NCI-H69 (cell line): ENCODE measurements at places on chromosomes 2 and 18.

GRCh38 chr2:190996338-190996946 is 17.5 kb downstream of the STAT1 start:
- DNase-seq, result peak; percentile 41

GRCh38 chr2:113202305-113203216 is 28.8 kb downstream of the PSD4 start:
- peak; percentile 13 for DNase-seq

DNA sequence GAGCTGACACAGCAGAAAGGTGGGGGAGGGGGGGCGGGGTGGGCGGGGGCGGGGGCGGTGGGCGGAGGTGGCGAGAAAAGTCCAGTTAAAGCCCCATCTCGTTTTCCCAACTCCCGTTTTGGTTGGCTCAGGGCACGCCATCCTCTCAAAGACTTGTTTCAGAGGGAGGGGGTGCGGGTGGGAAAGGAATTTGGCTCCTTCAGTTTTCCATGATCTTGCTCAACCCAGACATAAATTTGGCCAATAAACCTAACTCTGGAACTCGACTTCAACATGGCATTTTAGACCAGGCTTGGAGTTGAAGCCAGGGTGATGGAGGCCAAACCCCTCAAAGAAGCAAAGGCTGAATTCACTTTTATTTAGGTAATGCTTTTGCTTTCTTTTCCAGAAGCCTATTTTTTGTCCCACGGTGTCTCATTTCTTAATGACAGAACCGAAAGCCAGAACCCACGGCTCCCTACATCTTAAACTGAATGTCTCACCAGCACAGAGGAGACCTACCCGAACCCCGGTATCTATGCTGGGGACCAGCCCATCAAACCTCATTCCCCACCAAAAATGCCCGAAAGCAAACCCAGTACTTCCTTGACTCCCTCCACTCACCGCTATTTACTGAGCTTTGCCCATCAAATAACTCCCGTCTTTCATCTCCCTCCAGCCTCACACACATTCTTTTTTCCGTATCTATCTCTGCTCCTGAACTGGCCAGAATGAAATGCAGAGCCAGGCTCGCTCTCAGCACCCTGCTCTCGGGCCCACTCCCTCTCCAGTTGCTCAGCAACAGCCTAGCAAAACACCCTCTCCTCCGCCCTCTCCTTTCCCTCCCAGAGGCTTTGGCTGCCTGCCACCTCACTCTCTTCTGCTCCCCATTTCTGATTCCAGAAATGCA is 4.3 kb downstream of the IGFBP5 start:
- peak; percentile 87 for DNase-seq

DNA sequence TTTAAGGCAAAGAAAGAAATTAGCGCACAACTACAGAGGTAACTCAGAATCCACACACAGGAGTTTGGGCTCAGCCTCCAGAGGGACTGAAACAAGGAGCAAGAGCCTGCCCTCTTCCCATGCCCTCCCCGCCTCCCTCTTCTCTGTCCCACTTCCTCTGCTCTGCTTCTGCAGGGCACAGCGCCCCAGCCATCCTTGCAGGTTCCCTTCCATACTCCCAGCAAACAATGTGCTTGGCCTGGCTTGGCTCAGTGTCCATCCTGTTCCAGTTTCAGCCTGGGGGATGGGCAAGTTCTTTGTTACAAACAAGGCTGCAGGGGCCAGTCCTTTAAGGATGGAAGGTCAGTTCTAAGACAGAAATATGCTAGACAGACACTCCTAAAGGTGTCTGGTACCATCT is 133.5 kb downstream of the CDH20 start:
- peak; percentile 50 for DNase-seq

DNA sequence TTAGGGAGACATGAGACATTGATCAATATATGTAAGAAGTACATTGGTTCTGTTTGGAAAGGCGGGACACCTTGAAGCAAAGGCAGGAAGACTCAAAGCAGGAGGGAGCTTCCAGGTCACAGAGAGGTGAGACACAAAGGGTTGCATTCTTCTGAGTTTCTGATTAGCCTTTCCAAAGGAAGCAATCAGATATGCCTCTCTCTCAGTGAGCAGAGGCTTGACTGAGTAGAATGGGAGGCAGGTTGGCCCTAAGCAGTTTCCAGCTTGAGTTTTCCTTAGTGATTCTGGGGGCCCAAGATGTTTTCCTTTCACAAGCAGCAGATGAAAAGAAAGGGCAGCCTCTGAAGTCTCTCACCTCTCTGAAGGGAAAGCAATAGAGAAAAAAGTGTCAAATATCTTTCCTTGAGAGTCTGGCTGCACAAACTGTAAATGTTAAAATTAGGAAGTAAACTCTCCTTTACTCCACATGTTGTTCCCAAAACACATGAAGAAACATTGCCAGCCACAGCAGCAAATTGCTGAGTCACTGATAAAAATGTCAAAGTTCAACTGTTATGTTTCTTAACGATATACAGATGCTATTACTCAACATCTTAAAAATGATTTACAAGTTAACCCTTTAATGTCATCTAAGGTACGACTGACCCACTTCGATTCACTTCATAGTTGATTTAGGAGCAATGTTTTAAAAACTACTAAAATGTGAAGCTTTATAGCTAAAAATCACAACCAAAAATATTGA is 40.3 kb downstream of the CYB5A start:
- DNase-seq, result no peak

DNA sequence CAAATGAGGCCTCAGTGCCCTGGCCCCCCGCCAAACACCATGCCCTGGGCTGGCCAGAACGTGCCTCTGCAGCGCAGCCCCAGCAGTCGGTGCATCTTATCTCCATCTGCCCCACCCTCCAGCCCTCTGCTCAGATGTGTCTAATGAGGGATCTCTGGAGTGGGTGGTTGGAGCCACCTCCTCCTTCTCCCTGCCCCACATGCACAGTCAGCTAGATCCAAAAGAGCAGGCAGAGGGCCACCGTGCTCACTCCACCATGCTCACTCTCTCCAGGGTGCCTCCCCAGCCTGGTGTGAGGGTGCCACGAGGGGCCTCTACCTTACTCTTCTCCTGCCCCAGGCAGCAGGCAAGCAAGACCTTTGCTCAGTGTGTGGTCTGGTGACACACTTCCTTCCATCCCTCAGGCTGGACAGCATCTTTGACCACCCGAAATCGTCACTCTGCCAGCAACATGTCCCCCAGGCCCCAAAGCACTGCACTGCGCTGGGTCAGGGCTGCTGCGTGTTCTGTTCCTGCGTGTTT is 266.1 kb upstream of the HDAC4 start:
- DNase-seq, result no peak
